Osteoblast (primary cell): ENCODE measurements at places on chromosomes 1 and 21. TPM values are rescaled to one million over a fixed set of nuclear protein-coding genes. Genes with fewer than 3 reads are reported as not detected.

CCDC27 gene
- total RNA-seq, result not detected in 2 replicates

ARTN gene
- 0.29 TPM in 1 of 2 replicates, not detected in the other for total RNA-seq

C8B gene
- not detected in 2 replicates for total RNA-seq

GRCh38 chr1:44238660-44239059 lies 25.4 kb downstream of the DMAP1 start:
- H3K36me3 ChIP-seq, result no peaks in the 10 kb centered on the region
- no peak overlapping the region for H3K27ac ChIP-seq
- no peak overlapping the region for H3K4me3 ChIP-seq
- peaks cover 20% of the 10 kb centered on the region for H3K4me1 ChIP-seq

DNA sequence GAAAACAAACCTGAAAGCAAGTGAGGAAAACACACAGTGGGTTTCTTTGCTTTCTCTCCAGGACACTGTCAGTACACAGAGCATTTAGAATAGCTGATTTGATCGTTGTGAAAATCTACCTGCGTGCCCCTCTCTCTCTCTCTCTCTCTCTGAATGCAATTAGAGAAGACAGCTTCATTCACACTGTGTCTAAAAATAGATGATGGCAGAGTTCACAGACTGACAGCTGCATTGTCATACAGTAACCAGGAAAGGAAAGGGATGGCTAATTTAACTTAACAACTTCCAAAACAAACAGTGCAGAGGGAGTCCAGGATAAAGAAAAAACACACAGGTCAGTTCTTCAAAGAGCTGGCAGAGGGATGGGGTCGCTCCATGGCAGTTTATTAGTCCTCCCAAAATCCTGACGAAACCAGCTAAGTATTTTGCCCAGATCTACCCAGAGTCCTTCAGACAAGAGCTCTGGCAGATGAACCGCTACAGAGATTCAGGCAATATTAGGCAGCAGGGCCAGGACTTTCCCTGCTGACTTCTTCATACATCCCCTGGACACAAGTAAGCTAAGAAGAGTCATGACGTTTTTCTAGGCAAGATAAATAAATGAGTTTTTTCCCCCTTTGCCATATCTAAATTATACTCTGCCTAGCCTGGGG lies 58.9 kb downstream of the WLS start:
- H3K27me3 ChIP-seq, result no peaks in the 10 kb centered on the region
- peak overlapping the region; percentile 84 for H3K27ac ChIP-seq
- peaks cover 57% of the 10 kb centered on the region for H3K4me1 ChIP-seq
- H3K4me3 ChIP-seq, result peak overlapping the region; percentile 41

DNA sequence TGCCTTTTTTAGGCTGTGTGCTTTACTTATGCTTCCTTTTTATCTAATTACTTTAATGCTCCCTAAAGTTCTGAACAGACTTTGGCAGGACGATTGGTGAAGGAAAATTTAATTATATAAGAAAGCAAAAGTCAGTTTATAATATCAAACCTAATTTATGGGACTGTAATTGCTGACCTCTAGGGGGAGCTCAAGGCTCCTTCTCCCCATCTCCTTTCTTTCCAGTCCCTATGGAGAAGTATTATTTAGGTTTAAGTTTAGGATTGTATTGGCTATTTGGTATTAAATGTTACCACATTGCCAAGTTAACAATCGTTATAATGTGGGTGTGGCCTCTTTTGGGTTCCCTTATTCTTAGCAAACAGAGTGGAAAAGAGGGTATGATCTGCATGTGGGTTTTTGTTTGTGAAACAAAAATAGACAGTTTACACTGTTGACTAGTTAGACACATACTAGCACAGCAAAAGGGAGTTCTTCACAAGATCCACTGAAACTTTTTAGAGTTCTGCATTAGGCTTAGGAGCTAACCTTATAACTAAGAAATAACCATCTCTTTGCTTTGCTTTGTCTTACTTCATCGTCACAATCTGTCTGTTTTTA lies 48.2 kb upstream of the TNFSF4 start:
- no peak overlapping the region for H3K4me3 ChIP-seq
- H3K36me3 ChIP-seq, result no peaks in the 10 kb centered on the region
- peaks cover 4% of the 10 kb centered on the region for H3K4me1 ChIP-seq
- H3K27me3 ChIP-seq, result no peaks in the 10 kb centered on the region

- no peaks in the 10 kb centered on the region for H3K27me3 ChIP-seq
- H3K36me3 ChIP-seq, result no peaks in the 10 kb centered on the region
- no peak within 1 kb of the TSS for H3K4me3 ChIP-seq
- DNase-seq, result peak; percentile 13
Measured at GRCh38 chr1:84143796-84144565, at the start of gene PRKACB. Gene PRKACB (plus strand): TSS chr1:84144271. CDS start chr1:84144362, 91 bp downstream.

GRCh38 chr1:16903458-16903796 lies 7.6 kb downstream of the RNU1-2 start:
- no peaks in the 10 kb centered on the region for H3K36me3 ChIP-seq
- peaks cover 27% of the 10 kb centered on the region for H3K4me1 ChIP-seq
- H3K4me3 ChIP-seq, result peak overlapping the region; percentile 89
- DNase-seq, result peak; percentile 13

GRCh38 chr1:241895013-241895412 lies 47.0 kb downstream of the EXO1 start:
- H3K4me1 ChIP-seq, result no peaks in the 10 kb centered on the region
- no peak for DNase-seq
- H3K27me3 ChIP-seq, result no peaks in the 10 kb centered on the region

DNA sequence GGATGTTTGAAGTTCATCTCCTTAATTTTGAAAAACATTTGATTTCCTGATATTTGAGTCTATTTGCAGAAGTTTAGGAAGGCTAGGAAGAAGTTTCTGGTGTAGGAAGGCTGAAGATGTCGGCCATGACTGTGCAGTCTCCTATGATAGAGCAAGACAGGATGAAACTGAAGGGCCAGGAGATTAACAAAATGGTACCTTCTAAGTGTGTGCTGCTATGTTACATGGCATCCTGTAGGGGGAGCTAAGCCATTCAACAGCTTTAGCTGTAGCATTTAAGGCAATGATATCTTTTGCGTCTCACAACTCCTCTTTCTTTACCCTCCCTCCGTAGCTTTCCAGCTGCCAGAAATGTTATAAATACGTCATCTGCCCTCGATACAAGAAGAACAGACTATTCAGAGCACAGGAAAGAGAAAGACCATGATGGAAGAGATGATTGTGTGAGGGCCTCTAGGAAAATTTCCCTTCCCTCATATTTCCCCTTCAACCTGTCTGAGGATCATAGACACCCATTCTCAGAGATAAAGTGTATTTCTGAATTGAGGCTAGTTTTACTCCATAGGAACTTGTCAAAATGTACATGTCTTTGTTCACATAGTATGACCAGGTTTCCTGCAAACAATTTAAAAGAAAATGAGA lies 61.1 kb downstream of the XCL1 start:
- peak overlapping the region; percentile 69 for H3K27ac ChIP-seq
- peaks cover 12% of the 10 kb centered on the region for H3K4me1 ChIP-seq
- DNase-seq, result no peak
- H3K27me3 ChIP-seq, result peaks cover 3% of the 10 kb centered on the region

DNA sequence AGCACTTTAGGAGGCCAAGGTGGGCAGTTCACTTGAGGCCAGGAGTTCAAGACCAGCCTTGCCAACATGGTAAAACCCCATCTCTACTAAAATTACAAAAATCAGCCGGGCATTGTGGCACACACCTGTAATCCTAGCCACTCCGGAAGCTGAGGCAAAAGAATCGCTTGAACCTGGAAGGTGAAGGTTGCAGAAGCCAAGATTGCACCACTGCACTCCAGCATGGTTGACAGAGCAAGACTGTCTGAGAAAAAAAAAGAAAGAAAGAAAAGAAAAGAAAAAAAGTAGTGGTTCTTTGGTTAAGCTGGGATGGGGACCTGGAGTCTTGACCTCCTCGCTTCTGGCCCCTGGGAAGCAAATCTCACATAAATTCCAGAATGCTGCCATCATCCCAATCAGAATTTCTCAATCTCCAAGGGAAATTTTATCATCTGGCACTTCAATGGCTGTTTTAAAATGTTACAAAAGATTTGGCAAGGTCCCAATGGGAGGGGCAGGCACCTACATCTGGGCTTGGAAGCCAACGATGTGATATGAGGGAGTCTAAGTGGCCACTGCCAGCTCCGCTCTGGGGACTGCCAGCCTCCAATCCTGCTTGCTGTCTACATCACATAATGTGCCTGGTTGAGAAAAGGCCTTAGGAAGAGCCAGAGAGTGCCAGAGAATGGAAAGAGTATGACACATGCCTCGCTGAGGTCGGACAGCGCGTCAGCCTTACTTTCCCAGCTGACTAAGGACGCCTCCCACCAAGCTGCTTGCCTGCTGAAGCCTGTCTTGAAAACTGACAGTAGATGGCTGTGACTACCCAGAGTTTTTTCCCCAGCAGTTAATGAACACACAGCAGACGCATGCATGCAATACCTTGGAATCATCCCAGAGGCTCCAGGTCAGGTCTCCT lies 42.1 kb upstream of the SRP9 start:
- H3K4me1 ChIP-seq, result peaks cover 30% of the 10 kb centered on the region
- H3K4me3 ChIP-seq, result peak overlapping the region; percentile 10
- DNase-seq, result peak; percentile 93
- no peaks in the 10 kb centered on the region for H3K27me3 ChIP-seq
- H3K27ac ChIP-seq, result peak overlapping the region; percentile 88
- no peaks in the 10 kb centered on the region for H3K36me3 ChIP-seq

DNA sequence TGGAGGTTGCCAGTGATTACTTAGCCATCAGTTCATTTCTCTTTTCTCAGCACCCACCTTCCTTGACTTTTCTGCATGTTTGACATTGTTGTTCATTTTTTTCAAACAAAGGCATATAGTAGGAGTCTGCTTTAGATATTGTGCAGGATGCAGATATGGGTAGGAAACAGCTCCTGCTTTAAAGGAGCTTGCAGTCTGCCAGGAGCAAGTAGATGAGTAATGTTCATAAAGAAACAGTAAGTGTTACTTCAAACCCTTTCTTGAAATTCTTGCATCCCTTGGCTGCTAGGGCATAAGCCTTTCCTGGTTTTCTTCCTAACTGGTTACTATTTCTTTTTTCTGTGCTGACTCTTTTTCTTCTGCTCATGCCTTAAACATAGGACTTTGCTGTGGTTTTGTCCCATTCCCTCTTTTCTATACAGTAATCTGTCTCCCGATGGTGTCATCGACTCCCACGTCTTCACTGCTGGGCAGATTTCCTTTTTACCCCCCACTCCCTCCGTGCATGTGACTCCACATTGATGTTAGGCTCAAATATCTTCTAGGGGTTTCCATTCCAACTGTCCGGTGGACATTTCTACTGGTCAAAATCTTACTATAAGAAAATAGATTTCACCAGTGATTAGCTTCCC lies 20.4 kb downstream of the PTGFRN start:
- no peaks in the 10 kb centered on the region for H3K27me3 ChIP-seq
- no peak for DNase-seq
- H3K4me3 ChIP-seq, result no peak overlapping the region

DNA sequence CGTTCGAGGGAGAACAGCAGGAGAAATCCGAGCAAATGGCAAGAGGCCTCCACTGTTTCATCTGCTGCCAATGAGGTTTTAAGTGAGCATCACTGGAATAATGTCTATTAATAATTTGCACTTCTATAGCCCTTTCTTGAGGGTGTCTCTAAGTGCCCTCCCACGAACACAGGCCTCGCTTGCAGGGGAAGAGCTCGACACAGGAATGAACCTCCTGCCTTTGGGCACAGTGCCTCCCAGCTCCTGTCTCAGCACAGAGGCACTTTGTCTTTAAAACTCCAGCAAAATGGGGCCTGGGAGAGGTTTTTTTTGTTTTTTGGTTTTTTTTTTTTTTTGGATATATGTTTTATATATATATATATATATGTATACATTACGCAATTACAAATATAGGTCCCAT lies 56.6 kb downstream of the OLIG1 start:
- H3K27ac ChIP-seq, result no peak overlapping the region
- no peak overlapping the region for H3K4me3 ChIP-seq
- H3K27me3 ChIP-seq, result peaks cover 10% of the 10 kb centered on the region
- no peaks in the 10 kb centered on the region for H3K4me1 ChIP-seq
- H3K36me3 ChIP-seq, result no peaks in the 10 kb centered on the region

DNA sequence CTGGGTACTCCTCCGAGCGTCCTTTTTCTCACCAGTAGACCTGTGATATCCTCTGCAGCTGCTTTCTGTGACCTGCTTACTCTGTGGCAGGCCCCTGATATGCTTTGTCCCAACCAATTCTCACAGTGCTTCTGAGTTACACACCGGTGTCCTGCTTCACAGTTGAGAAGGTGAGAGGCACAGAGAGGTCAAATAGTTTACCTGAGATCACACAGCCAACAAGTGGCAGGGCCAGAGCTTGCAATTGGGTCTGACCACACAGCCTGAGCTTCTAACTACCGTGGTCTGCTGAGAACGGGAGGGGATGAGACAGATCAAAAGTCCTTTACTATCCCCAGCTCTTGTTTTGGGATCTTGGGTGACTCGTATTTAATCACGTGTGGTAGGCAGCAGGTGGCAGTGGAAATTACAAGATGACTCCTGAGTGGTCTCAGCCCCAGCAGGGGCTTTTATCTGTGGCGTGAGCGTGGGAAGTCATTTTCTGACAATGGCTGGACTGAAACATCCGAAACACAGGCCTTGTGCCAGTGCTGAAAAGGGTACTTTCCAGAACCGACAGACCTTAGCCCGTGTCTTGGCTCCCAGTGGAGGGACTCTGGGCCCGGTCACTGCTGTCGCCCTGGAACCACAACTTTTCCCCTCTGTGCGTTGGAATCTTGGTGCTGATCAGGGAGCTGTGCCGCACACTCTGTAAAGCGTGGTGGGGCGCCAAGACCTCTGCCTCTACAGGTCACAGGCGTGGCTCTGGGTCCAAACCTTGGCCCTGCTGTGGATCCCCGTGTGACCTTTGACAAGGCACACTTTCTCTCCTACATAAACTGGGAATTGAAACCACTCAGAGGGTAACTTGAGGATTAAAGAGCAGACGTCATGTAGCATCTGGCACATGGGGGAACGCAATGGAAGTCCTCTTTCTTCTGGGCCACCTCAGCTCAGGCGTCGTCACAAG lies 11.9 kb downstream of the THEMIS2 start:
- no peak overlapping the region for H3K4me3 ChIP-seq
- peaks cover 14% of the 10 kb centered on the region for H3K36me3 ChIP-seq
- H3K27me3 ChIP-seq, result no peaks in the 10 kb centered on the region
- H3K4me1 ChIP-seq, result no peaks in the 10 kb centered on the region
- peak; percentile 63 for DNase-seq

GRCh38 chr21:45864436-45864835 lies 117.1 kb upstream of the COL6A1 start:
- H3K4me3 ChIP-seq, result no peak overlapping the region
- no peaks in the 10 kb centered on the region for H3K27me3 ChIP-seq
- H3K36me3 ChIP-seq, result no peaks in the 10 kb centered on the region
- peak; percentile 89 for DNase-seq
